ENCODE measurements at places on chromosomes 1 and 21.

GRCh38 chr1:11598461-11598860 lies 55.8 kb downstream of the FBXO2 start:
- DNase-seq = no peak

DNA sequence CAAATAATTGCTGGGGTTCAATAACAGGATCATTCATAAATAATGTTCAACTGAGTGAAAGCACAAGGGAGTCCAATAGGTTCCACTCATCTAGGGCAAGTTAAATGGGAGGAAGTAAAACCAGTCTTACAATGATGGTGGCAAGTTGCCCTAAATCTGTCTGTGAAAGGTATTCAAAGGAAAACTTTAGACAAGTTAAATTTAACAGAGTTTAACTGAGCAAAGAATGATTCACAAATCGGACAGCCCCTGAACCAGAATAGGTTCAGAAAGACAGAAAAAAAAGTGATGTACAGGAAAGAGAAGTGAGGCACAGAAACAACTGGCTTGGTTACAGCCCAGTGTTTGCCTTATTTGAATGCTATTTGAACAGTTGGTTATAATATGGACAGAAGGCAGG lies 183.5 kb upstream of the ADGRL4 start:
- no peak for DNase-seq

DNA sequence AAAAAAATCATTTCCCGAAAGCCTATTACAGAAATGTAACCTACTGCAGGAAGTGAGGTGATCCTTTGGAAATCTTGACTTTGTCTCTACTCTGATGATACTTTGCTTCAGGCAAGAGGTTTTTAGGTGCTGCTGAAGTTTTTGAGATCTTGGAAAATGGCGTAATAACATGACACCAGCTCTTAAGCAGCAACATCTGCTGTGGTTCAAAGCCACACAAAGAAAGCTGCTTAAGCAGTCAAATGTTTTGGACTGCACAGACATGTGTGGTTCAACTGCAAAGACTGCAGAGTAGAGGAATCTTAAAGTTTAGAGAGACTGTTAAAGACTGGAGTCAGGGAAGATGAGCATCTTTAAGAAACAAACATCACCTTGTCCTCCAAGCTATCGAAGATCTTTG lies 139.0 kb downstream of the RASAL2 start:
- DNase-seq = no peak

- peak; percentile 6 for DNase-seq
Observed at GRCh38 chr1:246569248-246570238, 3.3 kb downstream of the CNST start.

DNA sequence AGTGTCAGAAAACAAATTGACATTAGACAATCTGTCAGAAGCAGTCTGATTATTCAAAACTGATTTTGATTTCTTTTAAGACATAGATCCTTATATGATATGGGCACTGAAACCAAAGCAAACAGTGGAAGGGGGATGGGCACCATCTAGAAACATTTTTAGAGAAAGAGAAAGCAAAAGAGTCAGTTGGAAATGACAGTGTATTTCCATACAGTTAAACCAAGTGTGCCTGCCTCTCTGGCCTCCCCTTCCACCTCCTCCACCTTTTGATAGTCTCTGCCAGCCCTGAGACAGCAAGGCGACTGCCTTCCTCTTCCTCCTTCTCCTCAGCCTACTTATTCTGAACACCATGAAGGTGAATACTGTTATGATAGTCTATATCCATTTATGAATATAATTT lies 949.7 kb downstream of the AMY1C start:
- no peak for DNase-seq

DNA sequence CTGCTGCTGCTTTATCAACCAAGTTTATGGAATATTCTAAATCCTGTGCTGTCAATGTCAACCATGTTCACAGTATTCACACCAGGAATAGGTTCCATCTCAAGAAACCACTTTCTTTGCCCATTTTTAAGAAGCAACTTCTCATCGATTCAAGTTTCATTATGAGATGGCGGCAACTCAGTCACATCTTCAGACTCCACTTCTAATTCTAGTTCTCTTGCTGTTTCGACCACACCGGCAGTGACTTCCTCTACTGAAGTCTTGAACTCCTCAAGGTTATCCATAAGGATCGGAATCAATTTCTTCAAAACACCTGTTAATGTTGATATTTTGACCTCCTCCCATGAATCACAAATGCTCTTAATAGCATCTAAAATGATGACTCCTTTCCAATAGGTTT lies 39.7 kb upstream of the IFNLR1 start:
- no peak for DNase-seq

DNA sequence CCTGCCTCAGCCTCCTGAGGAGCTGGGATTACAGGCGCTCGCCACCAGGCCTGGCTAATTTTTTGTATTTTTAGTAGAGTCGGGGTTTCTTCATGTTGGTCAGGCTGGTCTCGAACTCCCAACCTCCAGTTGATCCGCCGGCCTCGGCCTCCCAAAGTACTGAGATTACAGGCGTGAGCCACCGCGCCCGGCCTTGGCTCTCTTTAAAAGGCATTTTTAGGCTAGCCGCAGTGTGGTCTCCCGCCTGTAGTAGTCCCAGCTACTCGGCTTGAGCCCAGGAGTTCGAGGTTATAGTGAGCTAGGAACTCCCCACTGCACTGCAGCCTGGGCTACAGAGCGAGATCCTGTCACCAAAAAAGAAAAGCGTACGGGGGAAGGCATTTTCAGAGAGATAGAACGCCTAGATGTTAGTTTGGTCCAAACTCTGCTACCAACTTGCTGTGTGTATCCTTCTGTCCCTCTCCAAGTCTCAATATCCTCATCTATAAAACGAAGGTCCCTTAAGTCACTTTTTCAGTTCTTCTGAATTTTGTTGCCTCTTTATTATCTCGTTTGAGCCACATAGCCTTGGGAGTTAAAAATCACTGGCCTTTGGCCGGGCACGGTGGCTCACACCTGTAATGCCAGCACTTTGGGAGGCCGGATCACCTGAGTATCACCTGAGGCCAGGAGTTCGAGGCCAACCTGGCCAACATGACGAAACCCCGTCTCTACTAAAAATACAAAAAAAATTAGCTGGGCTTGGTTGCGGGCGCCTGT lies 734 bp downstream of the MED18 start:
- no peak for DNase-seq

GRCh38 chr1:11101347-11101746 lies 1.7 kb upstream of the EXOSC10 start:
- DNase-seq = no peak

DNA sequence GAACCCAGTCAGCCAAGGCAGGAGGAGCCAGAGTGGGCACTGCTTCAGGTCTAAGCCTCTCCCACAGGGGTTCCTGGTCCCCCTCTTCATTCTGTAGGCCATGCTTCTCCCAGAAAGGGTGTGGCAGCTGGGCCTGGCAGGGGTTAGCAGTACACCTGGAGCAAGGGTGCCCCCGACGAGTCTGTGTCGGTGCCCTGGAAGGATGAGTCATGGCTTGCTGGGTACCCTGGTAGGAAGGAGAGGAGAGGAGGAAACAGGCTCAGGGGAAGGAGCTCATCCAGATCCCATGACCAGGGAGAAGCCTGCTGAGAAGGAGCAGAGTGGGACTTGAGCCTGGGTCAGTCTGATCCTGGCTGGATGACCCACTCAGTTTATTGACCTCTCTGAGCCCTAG lies 10.3 kb downstream of the KDF1 start:
- no peak for DNase-seq

DNA sequence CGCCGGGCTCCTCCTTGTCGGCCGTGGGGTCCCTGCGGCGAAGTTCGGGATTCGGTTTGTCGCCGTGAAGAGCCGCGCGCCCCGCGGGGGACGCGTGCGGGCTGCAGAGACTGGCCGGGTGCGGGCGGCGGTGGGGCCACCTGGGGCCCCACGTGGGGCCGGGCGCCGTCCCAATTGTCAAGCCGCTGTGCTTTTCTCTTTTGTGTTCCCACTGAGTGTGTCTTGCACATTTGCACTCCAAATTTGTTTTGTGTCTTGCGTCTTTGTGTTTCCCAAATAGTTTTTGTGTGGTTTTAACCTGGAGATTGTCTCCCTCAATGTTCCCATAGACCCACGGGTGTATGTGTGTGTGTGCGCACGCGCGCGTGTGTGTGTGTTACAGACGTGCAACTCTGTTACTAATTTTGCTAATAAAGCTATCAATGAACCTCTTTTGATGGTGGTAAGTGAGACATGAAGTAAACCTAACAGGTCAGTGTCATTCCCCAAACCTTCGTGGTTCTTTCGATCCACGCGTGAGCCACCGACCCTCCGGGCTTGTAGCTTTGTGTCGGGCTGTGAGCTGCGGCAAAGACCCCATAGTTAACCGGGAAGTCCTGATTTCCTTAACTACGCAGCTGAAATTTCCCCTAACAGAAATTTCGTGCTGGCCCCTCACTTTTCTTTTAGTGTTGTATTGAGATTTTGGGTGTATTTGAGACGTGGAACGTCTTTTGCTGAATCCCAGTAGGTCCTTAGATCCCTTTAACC lies 708 bp downstream of the PRDM2 start:
- DNase-seq = peak; percentile 17

DNA sequence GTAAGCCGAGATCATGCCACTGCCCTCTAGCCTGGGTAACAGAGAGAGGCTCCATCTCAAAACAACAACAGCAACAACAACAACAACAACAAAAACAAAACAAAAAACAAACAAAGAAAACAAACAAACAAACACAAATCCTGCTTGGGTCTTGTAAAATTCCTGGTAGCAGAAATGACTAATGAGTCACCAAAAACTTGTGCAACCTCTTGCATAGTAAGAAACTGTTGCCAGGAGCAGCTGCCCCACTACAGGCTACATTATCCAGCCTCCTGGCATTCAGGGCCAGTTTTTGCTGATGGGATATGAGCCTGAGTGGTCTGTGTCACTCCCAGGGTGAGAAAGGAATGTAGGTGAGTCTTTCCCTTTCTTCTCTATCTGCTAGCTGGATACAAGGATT lies 245.4 kb downstream of the TNR start:
- no peak for DNase-seq

- DNase-seq = no peak
Observed at GRCh38 chr1:27392778-27393635, 585 bp downstream of the GPR3 start.

- DNase-seq = no peak
Observed at GRCh38 chr21:38639571-38640354, 141.5 kb upstream of the ERG start.

DNA sequence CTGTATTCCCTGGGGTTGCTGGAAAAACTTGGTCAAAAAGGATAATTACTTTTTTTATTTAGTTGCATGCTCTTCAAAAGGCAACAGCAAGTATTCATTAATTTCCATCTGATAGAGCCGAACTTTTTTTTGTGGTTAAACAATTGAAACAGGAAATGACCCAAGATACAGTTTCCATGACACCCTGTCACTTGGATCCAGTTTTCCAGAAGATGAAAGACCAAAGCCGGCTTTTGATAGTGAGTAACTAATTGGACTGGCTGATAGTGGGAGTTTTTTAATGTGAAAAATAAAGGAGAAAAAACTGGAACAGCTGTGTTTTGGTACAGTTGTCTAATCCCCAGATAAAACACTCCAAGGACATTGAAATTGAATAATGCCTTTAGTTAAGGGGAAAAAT lies 33.0 kb downstream of the CACHD1 start:
- no peak for DNase-seq
